ENCODE measurements at places on chromosomes 11 and 22. TPM values are rescaled to one million over a fixed set of nuclear protein-coding genes. Genes with fewer than 3 reads are reported as not detected.

Gene CYP2D6
- total RNA-seq: 0.46 TPM

Gene PKNOX2
- total RNA-seq: 7.1 TPM

- peaks cover 17% of the 10 kb centered on the region for H3K4me1 ChIP-seq
- peak; percentile 70 for DNase-seq
- no peak overlapping the region for H3K4me3 ChIP-seq
- H3K36me3 ChIP-seq: no peaks in the 10 kb centered on the region
- no peak overlapping the region for H3K27ac ChIP-seq
- no peaks in the 10 kb centered on the region for H3K27me3 ChIP-seq
These were observed 6.3 kb downstream of the CD44 start for GRCh38 chr11:35145271-35145670.

- no peaks in the 10 kb centered on the region for H3K4me1 ChIP-seq
- no peaks in the 10 kb centered on the region for H3K27me3 ChIP-seq
- H3K27ac ChIP-seq: no peak overlapping the region
- H3K4me3 ChIP-seq: peak overlapping the region; percentile 18
These were observed 580.1 kb downstream of the BUD13 start for GRCh38 chr11:116192509-116193210.

Measured in pancreas (tissue), 10 donors.